ENCODE measurements at places on chromosomes 13 and 19.
A peak's percentile ranks its signal among the peaks of the same experiment; 100 is the strongest.

DNA sequence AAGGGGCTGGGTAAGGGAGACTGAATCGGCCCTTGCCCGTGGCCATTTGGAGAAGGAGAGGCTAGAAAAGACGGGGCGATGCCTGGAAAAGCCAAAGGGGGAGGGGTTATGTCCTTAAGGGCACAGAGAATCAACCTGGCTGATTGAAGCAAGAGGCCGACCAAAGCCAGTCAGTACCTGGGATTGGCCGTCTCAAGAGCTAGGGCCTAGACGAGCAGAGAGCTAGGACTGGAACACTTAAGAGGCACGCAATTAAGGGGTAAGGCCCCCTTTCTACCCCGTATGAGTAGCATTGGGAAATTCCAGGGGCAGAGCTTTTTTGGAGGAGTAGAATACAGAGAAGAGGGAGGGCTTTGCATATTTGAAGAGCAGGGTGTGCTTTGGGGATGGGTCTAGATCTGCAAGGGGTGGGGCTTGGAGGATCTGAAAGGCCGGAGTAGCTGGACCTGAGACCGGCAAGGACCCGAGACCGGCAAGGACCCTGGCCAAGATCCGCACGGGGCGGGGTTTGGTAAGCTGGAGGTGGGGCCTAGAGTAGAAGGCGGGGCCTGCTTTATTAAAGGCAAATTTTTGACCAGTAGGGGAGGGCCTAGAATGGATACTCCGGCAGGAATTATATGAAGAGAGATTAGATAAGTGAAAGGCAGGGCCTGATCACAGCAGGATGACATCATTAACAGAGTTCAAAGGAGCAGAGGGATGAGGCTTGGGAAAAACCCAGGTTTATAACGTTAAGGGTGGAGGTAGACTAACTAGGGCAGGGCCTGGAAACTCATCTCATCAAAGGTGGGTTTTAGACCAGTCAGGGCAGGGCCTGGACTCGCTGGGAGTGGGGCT, 10.7 kb upstream of the CACNG6 start:
- no peak for DNase-seq

- peak; percentile 31 for DNase-seq
Observed at GRCh38 chr19:8610041-8610935, at the start of gene ADAMTS10. Gene ADAMTS10 (minus strand): TSS chr19:8610715. CDS start chr19:8605710, 5,005 bp downstream.

DNA sequence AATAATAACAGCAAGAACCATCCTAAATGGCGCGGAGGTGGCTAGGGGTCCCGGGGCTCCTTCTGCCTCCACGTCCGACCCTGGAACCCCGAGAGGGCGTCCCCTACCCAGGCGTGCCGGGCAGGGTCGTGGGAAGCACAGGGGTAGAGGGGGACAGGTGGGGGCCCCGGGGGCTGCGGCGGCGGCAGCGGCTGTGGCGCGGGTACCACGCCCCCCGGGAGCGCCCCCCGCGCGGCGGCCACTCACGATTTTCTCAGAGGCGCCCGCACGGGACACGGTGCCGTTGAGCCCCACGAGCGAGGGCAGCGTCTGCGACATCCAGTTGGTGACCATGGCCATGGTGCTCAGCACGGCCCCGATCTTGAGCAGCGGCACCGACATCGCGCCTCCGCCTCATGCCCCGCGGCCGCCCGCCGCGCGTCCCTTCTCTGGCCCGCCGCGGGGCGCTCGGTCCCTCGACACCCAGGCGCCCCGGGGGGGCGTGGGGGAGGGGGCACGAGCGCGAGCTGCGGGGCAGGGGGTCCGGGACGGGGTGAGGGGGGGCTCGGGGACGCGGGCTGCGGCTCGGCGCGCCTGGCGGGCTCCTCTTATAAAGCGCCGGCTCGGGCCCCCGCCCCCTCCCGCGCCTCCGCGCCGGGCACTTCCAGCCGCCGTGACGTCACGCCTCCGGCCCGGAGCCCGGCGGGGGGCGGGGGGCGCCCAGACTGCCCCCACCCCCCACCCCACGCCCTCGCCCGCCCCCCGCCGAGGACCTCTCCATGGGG, 22.9 kb downstream of the OLFM2 start:
- no peak for DNase-seq

DNA sequence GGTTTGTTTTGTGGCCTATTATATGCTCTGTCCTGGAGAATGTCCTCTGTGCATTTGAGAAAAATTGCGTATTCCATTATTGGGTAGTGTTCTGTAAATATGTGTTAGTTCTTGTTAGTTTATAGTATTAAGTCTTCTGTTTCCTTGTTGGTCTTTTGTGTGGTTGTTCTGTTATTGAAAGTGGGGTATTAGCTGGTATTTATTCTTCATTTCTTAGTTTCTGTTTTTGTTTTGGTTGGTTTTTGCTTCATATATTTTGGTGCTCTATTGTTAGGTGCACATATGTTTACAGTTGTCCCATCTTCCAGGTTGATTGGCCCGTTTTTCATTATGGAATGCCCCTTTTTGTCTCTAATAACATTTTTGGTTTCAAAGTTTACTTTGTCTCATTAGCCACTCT, 77.3 kb downstream of the DNAJC15 start:
- DNase-seq, result no peak

- no peak for DNase-seq
Observed at GRCh38 chr13:19634256-19634740, 839 bp downstream of the MPHOSPH8 start.

DNA sequence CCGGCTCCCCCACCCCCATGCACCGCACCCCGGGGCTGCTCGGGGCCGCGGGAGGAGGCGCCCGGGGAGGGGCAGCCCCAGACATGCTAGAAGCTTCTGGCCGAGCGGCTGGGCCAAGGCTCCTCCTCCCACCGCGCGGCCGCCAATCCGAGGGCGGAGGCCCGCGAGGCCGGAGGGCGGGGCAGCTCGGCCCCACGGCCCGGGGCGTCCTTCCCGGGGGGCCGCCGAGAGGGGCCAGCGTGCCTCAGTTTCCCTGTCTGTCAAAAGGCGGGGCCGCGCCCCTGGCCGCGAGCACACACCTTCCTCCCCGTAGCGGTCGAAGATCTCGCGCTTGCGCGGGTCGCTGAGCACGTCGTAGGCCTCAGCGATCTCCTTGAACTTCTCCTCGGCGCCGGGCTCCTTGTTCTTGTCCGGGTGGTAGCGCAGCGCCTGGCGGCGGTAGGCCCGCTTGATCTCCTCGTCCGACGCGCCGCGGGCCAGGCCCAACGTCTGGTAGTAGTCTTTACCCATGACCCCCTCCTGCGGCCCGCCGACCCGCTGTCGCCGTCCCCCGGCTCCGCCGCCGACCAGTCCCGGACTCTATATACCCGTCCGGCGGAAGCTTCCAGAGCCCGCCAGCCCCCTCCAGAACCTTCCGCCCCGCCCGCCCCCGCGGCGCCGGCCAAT, at the start of gene DNAJB1:
Gene DNAJB1, minus strand, starts transcription at position 558 of the 666 bp plus-strand sequence. Its CDS starts 48 bp downstream, at position 510.
- peak; percentile 60 for DNase-seq

DNA sequence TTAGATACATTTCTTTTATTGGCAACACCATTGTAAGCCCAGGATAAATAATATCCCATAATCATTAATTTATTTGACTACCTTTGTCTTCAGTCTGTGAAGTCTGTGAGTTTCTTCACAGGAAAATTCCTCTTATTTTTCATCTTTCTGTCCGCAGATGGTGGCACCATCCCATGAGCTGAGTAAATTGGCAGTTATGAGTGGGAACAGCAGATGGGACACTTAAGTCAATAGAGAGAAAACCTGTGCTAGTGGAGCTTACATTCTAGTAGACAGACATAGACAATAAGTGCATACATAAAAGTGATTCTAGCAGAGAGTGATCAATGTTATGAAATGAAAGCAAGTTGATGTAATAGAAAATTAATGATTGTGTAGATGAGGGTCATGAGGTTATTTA, 638.2 kb upstream of the MIR17HG start:
- DNase-seq, result no peak

GRCh38 chr19:38721979-38722773, 22.1 kb downstream of the CAPN12 start:
- no peak for DNase-seq

All from CD4-positive, alpha-beta T cell treated with Interleukin-2 at 100 ng/mL for 4 hours (primary cell).